ENCODE measurements at places on chromosomes 5 and 9.

- no peak for DNase-seq
Measured at GRCh38 chr5:135262364-135262763, 136.7 kb downstream of the MACROH2A1 start.

GRCh38 chr9:95044731-95045508 is 272.6 kb downstream of the FANCC start:
- no peak for DNase-seq

- DNase-seq = no peak
Measured at GRCh38 chr9:123457583-123457982, 101.6 kb downstream of the CRB2 start.

GRCh38 chr5:172902497-172903472 is 56.4 kb upstream of the RPL26L1 start:
- DNase-seq = peak; percentile 89

GRCh38 chr5:99926463-99926862 is 608.7 kb upstream of the FAM174A start:
- DNase-seq = no peak

- DNase-seq = no peak
Measured at GRCh38 chr5:137291031-137291430, 208.1 kb downstream of the SPOCK1 start.

GRCh38 chr9:136432591-136432990 is 7.1 kb downstream of the INPP5E start:
- no peak for DNase-seq

DNA sequence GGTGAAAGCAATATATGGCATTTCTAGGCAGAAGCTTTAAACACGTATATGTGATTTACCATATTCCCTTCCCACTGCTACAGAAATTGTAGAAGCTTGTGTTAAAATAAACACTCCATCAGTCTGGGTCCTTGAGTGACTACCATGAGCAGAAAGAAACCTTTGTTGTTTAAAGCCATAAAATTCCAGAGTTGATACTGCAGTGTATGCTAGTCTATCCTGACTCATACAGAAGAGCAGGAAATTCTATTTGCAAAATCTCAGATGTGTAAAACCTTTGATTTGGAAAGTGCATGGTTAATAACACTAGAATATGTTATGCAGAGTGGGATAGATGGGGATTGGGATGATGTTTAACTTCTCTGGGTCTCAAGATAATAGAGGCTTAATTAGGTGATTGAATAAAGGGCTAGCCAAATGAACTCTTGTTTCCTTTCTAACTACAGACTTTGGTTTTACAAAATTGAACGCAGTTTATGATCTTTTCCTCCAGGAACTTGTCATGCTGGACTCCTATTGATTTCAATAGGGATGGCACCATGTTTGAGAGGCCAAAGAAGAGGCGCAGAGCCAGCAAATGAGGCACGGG is 282.7 kb upstream of the VLDLR start:
- DNase-seq = no peak

GRCh38 chr5:72161951-72162350 is 54.7 kb downstream of the MAP1B start:
- DNase-seq = no peak

GRCh38 chr9:90078988-90079421 is 474.2 kb downstream of the GADD45G start:
- no peak for DNase-seq

GRCh38 chr5:39794513-39795210 is 369.9 kb upstream of the DAB2 start:
- DNase-seq = no peak

- DNase-seq = no peak
Measured at GRCh38 chr5:173554989-173555705, 61.3 kb downstream of the BOD1 start.

GRCh38 chr5:42628821-42629220 is 127.8 kb upstream of the CCDC152 start:
- DNase-seq = no peak

GRCh38 chr5:160460377-160461049 is 38.9 kb downstream of the PTTG1 start:
- DNase-seq = no peak

GRCh38 chr9:36866840-36867239 is 167.2 kb downstream of the PAX5 start:
- no peak for DNase-seq

- DNase-seq = no peak
Measured at GRCh38 chr9:135714242-135715055, 12.5 kb downstream of the KCNT1 start.

DNA sequence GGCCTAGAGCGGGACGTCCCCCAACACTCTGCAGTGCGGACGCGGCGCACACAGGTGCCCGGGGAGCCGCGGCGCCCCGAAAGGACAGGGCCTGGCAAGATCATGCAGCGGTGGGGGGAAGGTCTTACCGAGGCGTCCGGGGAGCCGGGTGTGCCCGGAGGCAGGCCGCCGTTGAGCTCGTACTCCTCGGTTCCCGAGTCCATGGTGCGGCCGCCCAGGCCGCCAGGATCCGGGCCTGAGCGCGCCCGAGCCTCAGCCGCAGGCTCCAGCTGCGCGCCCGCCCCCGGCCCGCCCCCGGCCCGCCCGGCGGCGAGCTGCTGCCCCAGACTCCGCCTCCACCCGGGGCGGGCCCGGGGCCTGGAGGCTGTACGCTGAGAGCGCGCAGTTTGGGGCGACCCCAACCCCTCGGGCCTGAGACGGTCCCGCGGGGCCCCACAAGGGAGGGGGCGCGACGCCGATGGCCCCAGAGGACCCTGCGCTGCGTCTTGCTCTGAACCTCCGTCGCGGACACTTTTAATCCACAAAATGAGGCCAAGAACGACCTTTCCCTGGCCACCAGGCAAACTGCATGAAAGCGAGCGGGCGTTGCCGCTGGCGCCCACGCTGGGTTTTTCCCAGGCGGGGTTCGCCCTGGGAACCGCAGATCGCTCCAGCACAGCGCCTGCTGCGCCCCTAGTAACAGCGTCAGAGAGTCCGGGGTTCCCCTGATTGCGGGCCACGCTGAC is at the start of gene NINJ1:
Gene NINJ1, minus strand, starts transcription at position 237 of the 725 bp plus-strand sequence. Its CDS starts 34 bp downstream, at position 203.
- DNase-seq = no peak

- DNase-seq = no peak
Measured at GRCh38 chr5:43376496-43377140, 35.6 kb downstream of the CCL28 start.

GRCh38 chr5:180343110-180343830 is 9.9 kb downstream of the GFPT2 start:
- peak; percentile 54 for DNase-seq

- DNase-seq = no peak
Measured at GRCh38 chr9:90539286-90539685, 103.3 kb downstream of the DIRAS2 start.

DNA sequence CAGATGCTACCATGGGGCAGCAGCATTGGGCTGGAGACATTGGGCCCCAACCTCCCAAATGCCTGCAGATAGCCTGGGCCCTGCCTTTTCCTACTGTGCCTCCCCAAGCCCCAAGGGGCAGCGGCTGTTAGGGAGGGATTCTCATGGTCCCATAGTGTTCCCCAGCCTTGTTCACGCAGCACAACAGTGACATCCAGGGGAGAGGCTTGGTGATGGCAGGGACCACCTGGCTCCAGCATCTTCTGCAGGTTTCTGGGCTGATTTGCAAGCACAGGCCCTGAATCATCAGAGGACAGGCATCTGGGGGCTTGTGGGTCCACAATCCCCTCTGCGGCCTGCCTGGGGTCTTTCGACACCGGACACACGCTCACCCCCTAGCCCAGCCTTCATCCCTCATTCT is 354.6 kb downstream of the SLIT3 start:
- no peak for DNase-seq

DNA sequence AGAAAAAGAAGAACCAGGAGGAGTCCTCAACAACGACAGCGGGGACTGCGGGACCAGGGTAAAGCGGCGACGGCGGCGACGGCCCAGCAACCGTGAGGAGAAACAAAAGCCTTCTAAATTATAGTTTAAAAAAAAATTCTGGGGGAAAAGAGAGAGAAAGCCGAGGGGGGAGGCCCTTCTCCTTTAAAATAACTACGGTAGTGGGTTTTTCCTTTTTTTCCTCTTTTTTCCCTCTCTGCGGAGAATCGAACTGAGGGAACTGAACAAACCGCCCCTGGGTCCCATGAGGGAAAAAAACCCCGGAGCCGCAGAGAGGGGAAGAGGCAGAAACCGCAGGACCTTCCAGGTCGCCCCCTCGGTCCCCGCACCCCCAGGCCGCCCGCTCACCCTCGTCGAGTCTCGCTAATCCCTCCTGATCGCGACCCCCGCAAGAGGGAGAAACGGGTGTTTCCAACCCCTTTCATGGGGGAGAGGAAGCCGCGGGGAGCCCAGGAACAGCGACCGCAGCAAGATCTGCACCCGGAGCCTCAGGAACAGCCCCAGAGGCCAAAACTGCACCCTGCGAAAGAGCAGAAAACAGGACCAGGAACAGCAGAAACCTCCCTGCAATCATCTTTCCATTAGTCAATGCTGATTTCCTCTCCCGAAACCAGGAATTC is 453 bp downstream of the CPEB4 start:
- no peak for DNase-seq

GRCh38 chr5:32733590-32734340 is 22.6 kb downstream of the NPR3 start:
- DNase-seq = no peak

- DNase-seq = no peak
Measured at GRCh38 chr5:27472000-27472763, 433.8 kb upstream of the CDH9 start.

GRCh38 chr5:112919972-112920371 is 2.1 kb downstream of the REEP5 start:
- DNase-seq = no peak

DNA sequence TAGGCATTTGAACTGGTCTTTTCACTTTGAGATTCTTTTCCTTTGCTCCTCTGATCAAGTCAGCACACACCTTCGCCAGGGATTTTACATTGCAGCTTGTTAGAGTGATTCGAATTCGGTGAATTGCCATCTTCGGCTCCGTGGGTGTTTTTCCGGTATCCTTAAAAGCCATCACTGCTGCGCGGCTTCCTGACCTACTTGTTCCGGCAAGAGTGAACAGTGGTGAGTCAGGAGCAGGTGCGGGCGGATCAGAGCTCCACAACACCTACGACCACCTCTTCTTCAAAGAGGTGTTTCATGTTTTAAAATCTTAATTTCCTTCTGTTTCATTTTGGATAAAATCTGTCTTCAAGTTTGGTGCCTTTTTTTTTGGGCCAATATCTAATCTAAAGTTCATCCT is 134.6 kb downstream of the TMC1 start:
- no peak for DNase-seq

GRCh38 chr5:163682234-163682633 is 176.8 kb downstream of the MAT2B start:
- no peak for DNase-seq

DNA sequence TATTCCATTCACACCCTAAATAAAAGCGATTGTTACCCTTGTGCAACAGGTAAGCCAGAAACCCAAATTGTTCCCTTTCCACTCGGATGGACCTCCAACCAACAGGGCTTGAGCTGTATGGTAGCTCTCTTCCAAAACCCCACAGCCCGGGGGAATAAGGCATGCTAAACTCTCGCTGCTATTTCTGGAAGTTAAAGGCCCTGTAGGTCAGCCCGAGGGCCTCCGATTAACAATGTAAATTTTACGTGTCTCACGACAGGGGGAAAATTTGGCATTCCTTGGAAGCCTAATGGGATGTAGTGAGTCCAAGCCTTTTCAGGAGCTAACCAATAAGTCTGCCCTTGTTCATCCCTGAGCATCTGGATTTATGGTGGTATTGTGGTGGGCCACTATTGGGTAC is 26.0 kb downstream of the CNOT8 start:
- DNase-seq = no peak

DNA sequence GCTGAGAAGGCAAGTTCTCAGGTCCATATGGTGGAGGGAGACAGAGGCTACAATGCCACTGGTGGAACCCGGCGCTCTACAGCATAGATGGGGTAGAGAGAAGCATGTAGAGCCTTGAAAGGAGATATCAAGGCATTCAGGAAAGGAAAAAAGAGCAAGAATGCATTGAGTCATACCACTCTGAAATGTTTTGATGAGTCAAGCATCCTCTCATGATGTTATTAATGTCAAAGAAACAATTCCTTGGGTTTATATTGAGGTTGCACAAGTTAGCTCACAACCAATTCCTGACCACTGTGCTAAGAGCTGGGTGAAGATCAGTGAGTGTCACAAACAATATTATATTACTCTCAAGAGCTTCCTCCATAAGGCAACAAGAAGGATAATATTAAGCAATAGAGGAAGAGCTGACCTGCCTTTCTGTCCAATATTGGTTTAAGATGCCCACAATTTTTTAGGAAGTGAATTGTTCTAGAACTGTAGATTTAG is 178.0 kb downstream of the RFK start:
- DNase-seq = peak; percentile 82

DNA sequence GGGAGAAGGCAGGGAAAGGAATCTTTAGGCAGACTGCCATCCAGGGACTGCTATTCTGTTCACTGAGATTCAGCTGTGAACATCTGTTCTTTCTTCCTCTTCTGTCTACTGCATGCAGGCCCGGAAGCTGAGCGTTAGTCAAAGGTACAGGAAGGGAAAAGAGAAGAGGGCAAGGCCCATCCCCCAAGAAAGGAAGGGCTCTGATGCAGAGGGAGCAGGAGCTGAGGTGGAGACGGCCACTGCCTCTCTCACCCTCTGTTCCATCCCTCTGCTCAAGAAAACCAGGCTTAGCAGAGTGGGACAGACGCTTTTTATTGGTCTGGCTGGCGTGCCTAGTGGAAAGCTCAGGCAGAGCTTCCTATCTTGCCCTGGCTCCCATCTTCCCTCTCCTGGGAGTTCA is 57.6 kb downstream of the PFDN1 start:
- no peak for DNase-seq

DNA sequence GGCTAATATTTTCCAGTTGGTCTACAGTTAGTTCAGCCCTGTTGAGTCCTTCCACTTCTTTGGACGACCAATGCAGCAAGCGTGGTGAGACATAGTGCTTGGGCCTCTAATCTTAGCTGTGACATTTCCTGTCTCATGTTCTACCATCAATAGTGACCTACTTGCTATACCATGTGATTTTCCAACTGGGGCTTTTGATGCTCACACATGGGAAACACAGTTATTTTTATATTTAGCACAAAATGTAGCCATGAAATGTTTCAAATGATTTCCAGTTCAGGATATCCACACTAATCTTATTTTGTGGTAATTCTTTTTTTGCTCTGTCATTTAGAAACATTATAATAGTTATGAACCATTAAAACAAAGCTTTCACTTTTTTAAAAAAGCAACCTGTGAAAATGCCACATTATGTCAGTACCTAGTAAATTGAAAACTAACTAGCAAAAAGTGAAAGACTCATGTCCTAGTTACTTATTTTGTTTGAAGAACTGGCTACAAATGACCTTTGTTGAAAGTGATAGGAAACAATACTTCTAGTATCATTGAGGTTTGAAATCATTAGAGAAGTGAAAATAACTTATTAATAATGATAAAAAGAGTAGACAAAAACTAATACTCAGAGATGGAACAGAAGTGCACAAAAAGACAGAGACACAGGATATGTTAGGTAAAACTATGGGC is 18.3 kb downstream of the MARCHF3 start:
- DNase-seq = no peak

DNA sequence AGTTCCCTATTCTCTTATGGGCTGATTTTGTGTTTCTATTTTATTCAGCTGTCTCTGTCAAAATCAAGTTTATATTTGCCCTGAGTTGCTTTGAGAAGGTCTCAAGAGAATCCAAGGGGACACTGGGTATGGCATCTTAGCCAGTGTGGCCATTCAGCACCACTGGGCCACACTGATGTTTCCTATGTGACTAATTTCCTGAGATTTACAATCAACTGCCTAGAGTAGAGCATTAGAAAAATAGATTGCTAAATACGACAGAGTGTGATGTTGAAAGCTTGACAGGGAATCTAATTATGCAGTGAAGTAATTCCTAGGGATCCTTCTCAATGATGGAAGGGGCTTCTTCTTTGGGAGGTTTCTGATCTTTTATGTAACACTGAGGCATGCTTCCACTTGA is 141.7 kb downstream of the SV2C start:
- no peak for DNase-seq

- no peak for DNase-seq
Measured at GRCh38 chr5:53219174-53219573, 109.6 kb upstream of the MOCS2 start.
